G401 (cell line): ENCODE measurements at places on chromosomes 12 and 14. TPM values are rescaled to one million over a fixed set of nuclear protein-coding genes. Genes with fewer than 3 reads are reported as not detected.

The PLA2G1B gene
- not detected in 2 replicates for total RNA-seq

The PCED1B gene
- total RNA-seq: 9.2 and 9.5 TPM in 2 replicates

The KLRK1 gene
- not detected in 2 replicates for total RNA-seq

DNA sequence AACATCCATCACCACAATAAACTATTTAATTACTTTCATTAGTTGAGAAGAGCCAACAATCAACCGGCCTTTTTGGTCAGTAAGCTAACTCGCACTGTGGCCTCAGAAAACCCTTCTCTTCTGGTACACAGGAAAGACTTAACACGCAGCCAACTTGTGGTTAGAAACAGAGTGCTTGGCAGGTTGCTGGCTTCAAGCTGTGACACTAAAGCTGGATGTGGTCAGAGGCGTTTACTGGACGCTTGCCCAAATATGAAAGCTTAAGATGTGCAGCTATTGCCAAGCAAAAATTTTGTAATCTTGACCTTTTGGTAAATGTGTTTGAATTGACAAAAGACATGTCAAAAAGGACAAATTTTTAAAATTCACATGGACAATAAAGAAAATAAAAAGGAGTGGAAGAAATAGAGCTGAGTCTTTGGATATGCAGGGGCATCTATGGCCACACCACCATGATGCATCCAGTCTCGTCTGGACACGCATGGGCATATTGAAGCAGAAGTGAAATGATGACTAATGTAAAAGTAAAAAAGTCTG lies 2.6 kb upstream of the KLRK1 start:
- peak; percentile 40 for DNase-seq

DNA sequence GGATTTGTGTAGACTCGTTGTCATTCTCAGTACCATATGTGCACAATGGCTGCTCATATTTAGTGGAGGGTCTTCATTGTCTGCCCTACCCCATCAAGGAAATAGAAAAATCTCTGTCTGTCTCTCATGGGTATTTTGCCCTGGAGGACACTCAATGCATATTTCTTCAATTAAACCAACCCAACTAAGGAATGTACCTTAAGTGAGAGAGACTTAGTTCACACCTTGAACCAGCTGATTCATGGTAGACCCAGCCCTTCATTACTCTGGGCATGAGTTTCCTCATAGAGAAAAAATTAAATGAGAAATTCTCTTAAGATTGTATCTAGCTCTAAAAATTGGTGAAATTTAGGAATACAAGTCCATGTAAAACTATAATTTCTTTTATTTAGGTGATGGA lies 107.1 kb upstream of the PLEKHG7 start:
- DNase-seq: no peak

DNA sequence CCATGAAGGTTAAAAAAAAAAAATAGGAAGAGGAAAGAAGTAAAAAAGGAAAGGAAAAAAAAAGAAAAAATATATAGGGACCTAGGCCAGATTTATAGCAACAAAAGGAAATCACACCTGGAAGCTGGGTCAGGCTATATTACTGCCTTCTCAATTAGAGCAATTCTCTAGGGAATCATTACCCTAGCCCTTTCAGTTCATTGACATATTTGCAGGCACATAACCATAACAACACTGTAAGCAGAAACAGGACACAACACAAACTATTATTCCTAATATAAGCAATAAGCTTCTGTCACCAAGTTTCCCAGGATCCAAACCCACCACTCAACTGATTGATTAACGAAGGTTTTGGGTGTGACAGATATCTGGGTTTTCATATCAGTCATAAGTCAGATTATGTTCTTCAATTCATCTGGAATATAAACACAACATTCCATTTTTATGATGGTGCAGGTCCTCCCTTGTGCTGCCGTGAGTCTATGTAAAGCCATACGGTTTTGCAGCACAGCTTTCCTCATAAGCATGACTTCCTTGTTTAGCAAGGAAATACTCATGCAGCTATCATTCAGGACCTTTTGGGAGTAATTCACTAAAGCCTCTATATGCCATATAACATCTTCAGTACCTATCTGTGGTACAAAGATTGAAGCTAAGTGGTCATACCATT lies 4.2 kb downstream of the PCNX4 start:
- no peak for DNase-seq
